ENCODE measurements at places on chromosomes 7 and 10.

- DNase-seq, result no peak
Observed at GRCh38 chr7:1459920-1460820, 900 bp upstream of the MICALL2 start.

DNA sequence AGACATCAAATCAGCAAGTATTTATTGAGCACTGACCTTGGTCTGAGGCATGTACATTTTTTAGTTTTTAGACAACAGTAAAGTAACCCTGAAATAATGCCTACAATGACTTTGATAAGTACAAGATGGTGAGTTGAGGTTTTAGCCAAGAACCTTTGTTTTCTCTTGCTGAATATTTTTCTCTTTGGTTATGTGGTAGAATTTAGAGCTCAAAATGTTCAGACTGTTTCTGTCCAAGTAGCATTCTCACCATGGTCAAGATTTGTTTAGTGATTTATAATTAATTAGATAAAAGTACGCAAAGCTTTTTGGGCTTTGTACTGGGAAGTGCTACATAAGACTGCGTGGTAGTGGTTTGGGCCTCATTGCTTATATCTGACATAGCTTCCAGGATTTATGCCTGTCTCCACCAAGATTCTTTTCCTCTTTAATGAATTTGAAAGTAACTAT lies 102.4 kb downstream of the KAT6B start:
- DNase-seq, result no peak

DNA sequence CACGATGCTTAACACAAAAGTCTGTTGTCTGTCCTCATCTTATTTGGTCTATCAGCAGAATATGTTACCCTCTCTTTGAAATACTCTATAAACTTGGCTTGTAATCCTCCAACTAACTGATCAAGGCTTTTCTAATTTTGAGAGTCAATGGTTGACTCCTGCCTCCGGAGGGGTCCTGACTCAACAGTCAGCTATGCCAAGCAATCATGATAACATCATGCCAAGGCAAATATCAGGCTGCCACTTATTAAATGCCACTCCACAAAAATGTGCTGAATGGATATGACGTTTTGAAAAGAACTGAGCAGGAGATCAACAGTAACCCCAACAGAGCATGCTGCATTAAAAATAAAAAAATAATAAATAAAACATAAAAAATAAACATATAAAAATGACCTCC lies 116.1 kb downstream of the PARD3 start:
- DNase-seq, result no peak

DNA sequence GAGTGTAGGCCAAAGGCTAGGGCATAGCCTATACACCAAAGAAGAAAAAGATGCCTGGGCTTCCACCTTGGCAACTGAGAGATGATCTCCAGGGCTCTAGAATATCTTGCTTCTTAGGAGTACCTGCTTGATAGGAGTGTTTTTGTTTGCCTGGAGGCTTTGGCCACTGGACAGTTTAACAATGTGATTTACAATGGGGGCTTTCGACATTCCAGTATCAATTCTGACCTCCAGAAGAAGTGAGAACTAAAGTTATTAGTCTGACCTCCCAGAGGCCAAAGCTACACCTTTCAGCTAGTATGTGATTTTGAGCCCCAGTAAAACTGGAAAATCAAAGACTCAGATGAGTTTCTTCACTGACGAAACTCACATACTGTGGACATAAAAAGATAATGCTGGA lies 96.1 kb downstream of the JMJD1C start:
- DNase-seq, result no peak

- DNase-seq, result peak; percentile 86
Observed at GRCh38 chr10:109889867-109890266, 33.4 kb downstream of the XPNPEP1 start.

DNA sequence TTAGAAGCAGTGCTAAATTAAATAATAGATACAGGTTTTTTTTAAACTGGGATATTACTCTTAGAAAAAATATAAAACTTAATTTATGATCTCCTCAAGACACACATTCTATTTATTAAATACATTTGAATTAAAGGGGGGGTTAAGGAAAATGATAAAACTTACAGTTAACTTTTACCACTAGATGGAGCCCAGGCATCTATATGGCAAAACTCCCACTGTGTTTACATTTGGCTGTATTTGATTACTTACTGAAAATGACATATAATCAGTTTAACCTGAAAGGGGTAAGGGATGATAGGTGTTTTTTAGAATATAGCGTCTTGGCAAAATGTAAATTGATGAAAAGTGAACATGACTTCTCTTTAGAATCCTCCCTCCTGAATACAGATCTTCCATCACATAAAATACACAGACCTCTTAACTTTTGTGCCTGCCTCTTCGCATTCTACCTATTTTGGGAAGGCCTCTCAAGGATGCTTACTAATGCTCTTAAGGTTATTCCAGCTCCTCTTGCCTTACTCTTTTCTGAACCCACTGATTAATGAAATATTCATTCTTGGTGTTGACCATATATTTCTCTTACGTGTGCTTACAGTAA lies 235.7 kb downstream of the AGMO start:
- DNase-seq, result peak; percentile 18

GRCh38 chr7:130921391-130922180 lies 187.6 kb upstream of the KLF14 start:
- no peak for DNase-seq

- DNase-seq, result no peak
Observed at GRCh38 chr10:120365872-120366271, 91.2 kb upstream of the PLPP4 start.

DNA sequence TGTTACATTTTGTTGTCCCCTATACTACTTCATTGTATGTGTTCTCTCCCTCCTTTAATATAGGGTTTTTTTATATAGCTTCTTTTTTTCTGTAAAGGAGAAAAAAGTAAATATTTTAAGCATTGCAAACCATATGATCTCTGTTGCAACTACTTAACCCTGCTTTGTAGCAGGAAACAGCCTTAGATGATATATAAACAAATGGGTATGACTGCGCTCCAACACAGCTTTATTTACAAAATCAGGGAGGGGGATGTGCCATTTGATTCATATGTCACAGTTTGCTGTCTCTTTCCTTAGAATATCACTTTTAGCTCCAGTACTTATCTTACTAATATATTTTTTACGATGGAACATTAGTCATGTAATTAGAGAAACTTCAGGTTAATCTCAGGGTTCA lies 155.2 kb upstream of the GNAI1 start:
- DNase-seq, result no peak

DNA sequence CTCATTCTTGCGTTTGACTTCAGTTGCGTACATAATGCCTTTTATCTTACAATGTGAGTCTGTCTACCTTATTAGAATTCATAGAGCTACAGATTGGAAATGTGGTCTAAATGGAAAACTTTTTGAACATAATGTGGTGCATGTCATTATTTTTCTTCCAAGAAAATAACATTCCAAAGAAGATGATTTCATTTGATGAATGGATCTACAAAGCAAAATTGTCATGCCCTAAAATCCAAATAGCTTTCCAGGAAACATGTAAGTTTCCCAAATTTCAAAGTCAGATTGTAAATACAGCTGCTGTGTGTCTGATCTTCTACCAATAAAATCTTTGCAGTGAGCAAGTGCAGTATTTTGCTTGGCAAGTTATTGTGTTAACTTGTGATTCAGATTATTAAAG lies 101.8 kb upstream of the FZD8 start:
- DNase-seq, result no peak

DNA sequence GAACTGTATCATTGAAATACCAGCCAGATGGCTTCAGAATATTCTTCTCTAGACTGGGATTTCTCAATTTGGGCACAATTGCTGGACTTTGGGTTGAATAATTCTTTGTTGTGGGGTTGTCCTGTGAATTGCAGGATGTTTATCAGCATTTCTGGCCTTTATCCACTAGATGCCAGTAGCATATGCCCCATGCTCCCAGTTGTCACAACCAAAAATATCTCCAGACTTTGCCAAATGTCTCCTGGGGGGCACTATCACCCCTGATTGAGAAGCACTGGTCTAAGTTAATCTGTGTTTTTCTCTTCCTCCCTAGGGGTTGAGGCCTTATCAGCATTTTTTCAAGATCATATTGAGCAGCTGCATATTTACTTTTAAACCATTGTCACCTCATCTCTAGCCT lies 204.9 kb upstream of the SP8 start:
- DNase-seq, result no peak

- no peak for DNase-seq
Observed at GRCh38 chr7:40303996-40304395, 169.2 kb downstream of the SUGCT start.

- DNase-seq, result no peak
Observed at GRCh38 chr7:15094989-15095388, 192.4 kb upstream of the DGKB start.

GRCh38 chr10:44424957-44425356 lies 40.1 kb upstream of the CXCL12 start:
- peak; percentile 38 for DNase-seq

- DNase-seq, result no peak
Observed at GRCh38 chr10:112838784-112839481, 111.1 kb upstream of the TCF7L2 start.

DNA sequence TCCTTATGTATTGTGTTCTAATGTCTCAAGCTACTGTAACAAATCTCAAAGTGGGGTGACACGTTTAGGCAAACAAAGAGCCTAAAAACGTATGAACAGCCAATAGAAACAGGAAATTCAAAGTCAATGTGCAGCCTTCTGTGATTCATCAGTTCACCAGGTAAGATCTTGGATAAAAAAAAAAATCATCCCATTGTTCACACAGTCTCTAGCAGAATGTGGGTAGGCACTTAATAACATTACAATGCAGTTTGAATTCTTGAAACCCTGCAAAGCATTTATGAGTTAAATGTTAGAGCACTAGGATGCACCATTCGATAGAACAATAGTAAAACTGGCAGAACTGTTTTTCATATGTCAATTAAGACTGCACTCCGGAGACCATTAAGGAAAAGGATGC lies 88.2 kb upstream of the HDAC9 start:
- no peak for DNase-seq

GRCh38 chr10:62424026-62424425 lies 49.9 kb downstream of the ZNF365 start:
- DNase-seq, result no peak

DNA sequence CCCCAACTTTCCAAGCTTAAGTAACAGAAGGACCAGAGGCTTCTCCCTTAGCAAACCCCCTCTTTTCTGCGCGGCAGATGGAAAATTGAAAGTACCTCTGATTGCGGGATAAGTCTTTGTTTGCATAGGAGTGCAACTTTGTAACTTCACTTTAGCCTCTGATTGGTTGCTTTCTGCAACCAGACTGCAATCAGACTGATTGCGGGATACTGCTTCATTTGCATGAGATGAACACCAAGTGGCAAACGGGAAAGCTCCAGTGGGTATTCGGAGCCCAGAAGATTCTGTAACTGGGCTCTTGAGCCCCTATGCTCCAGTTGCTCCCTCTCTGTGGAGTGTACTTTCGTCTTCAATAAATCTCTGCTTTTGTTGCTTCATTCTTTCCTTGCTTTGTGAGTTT lies 260.6 kb downstream of the BAMBI start:
- no peak for DNase-seq

GRCh38 chr10:64484811-64485330 lies 963.7 kb downstream of the REEP3 start:
- no peak for DNase-seq

GRCh38 chr10:75764974-75765788 lies 333.8 kb downstream of the LRMDA start:
- DNase-seq, result no peak

- DNase-seq, result peak; percentile 41
Observed at GRCh38 chr10:16905320-16905719, 88.1 kb upstream of the RSU1 start.

- no peak for DNase-seq
Observed at GRCh38 chr10:6135039-6135438, 46.2 kb downstream of the RBM17 start.

GRCh38 chr10:100896876-100897461 lies 15.8 kb upstream of the SLF2 start:
- no peak for DNase-seq

DNA sequence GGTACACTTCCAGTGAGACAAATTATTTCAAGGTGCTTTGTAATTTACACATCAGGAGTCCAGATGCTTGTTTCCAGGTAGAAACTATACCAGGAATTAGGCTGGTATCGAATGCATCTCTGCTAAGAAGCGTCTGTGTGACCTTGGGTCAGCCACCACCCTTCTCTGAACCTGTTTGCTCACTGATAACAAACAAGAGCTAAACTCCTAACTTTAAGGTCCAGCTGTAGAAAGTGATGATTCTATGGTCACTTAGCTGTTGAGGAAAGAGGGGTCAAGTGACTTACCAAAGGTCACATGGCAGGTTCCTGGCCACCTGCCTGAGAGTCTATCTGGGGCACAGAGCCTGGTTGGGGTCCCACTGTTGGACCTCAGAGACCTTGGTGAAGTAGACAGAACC lies 95.4 kb downstream of the HIF1AN start:
- DNase-seq, result no peak

- no peak for DNase-seq
Observed at GRCh38 chr10:120432209-120432608, 24.8 kb upstream of the PLPP4 start.

- no peak for DNase-seq
Observed at GRCh38 chr10:79007421-79008319, 61.1 kb upstream of the ZMIZ1 start.

GRCh38 chr7:26499315-26499897 lies 207.7 kb downstream of the SNX10 start:
- DNase-seq, result no peak

GRCh38 chr7:1564603-1565022 lies 5.2 kb downstream of the PSMG3 start:
- DNase-seq, result peak; percentile 88

- DNase-seq, result no peak
Observed at GRCh38 chr7:46015107-46015868, 94.2 kb upstream of the IGFBP3 start.

DNA sequence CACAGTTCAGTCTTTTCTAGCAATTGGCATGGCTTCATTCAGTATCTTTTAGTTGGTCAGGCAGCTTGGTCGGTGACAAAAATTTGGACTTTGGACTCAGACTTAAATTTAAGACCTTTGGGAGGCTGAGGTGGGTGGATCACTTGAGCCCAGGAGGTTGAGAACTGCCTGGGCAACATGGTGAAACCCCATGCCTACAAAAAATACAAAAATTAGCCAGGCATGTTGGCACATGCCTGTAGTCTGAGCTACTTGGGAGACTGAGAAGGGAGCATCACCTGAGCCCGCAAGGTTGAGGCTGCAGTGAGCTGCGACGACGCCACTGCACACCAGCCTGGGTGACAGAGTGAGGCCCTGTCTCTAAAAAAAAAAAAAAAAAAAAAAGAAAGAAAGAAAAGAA lies 19.5 kb upstream of the ITPRID1 start:
- DNase-seq, result no peak

DNA sequence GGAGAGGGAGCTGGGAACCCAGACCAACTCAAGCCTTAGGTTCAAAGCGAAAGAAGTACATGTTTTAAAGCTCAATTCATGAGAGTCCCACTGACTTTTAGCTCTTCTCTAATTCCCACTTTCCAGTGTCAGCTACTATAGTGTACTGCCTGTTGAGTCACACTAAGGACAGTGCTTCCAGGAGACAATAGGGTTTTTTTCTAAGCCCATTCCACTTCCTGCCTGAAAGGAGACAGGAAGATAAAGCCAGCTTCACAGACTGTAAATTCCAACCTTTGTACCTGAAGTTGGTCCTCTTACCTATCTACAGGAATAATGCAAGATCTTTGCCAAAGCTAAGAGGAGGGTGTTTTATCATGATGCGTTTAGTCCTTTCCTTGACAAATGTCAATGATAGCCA lies 4.4 kb downstream of the MSRB2 start:
- no peak for DNase-seq
